ENCODE measurements at places on chromosomes 2 and 18.

GRCh38 chr2:101341421-101341820 is 32.9 kb upstream of the RNF149 start:
- DNase-seq, result no peak

- no peak for DNase-seq
These were observed 44.3 kb upstream of the ASB1 start for GRCh38 chr2:238382381-238382781.

GRCh38 chr2:17786727-17787126 is 29.5 kb upstream of the MSGN1 start:
- DNase-seq, result no peak

GRCh38 chr2:196086517-196087368 is 18.1 kb upstream of the DNAH7 start:
- no peak for DNase-seq

- no peak for DNase-seq
These were observed 31.3 kb downstream of the CYP27C1 start for GRCh38 chr2:127188797-127189196.

DNA sequence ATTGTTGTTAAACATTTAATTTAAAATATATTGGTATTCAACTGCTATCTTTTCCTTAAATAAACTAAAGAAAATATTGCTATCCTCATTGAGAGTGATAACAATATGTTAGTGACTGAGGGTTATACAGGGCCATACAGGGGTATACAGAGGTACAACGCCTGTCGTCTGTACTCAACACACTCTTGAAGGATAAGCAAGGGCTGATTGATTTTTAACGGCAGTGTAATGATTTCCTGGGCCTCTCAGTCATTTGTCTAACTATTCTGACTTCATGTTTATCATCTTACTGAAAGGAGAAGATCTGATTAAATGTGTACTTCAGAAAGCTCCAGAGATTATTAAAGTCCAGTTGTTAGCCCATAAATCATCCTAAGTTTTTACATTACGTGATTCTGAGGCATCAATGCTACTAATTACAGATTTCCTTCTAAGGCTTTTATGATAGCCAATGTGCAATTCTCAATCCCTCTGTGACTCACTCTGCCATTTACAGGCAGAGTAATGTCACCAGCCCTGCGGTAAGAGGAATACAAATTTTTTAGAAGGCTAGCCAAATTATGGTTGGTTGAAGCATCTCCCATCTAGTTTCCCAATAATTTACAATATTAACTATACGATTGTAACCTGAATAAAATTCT is 893.0 kb upstream of the CHAC2 start:
- DNase-seq, result no peak

Data from islet precursor cell (in vitro differentiated cells).